ENCODE measurements at places on chromosomes 2 and 18.

DNA sequence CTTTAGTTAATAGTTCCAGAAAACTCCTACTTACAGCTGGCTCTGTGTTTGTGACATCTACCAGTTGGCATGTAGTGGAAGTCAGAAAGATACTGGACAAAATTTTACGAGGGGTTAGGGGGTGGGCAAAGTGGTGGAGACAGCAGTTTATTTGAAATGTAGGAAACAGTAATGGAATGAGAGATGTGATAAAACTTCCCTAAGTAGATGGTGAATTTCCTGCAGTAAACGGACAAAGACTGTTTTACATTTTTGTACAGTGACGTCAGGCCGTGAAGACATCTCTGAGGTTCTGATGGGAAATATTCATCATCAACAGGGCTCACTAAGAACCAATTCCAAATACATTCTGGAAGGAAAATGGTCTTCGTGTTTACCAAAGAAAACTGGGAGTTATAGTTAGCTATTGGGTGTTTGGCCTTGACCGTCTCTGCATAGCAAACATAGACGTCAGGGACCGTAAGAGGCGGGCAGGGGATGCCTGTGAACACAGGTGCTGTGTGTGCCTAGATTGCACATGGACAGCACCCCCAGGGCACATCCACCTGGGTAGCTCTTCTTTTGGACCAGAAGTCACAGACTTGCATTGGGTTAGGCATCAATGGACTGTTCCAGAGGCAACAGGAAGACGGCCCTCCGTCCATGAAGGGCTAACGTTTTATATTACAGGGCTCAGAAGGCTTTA, 131.5 kb downstream of the ZNF516 start:
- no peak for DNase-seq

- no peak for DNase-seq
Observed at GRCh38 chr18:703213-703967, 9.0 kb downstream of the ENOSF1 start.

GRCh38 chr18:55473560-55473959, 114.4 kb downstream of the TCF4 start:
- DNase-seq: no peak

- no peak for DNase-seq
Observed at GRCh38 chr18:41022484-41022883, 932.5 kb upstream of the PIK3C3 start.

DNA sequence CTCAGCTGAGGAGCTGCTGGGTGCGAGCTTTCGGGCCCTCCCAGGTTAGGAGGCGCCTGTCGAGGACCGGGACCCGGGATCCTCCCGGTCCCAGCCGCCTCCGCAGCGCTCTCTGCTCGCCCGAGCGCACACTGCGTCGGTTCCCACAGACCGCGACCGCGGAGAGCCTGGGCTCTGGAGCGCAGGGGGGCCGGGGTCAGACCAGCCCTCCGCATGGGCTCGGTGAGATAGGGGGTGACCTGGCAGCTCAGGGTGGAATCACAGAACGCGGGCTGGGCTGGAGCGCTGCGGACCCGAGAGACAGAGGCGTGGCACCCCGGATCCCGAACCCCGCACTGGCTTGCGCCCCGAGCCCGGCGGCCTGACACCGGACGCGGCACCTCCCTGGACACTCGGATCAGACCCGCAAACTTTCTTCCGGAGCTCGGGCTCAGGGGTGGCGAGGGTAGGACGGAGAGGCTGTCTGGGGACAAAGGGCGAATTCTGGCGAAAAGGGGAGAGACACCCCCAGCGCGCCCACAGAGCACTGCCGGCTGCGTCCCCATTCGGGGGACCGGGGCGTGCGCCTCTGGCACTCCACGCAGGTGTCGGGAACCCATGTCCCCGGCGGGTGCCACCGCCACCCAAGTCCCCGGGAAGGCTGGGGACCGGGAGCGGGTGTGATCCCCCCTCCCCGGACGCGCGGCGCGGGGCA, 612 bp downstream of the DIPK1C start:
- DNase-seq: no peak

DNA sequence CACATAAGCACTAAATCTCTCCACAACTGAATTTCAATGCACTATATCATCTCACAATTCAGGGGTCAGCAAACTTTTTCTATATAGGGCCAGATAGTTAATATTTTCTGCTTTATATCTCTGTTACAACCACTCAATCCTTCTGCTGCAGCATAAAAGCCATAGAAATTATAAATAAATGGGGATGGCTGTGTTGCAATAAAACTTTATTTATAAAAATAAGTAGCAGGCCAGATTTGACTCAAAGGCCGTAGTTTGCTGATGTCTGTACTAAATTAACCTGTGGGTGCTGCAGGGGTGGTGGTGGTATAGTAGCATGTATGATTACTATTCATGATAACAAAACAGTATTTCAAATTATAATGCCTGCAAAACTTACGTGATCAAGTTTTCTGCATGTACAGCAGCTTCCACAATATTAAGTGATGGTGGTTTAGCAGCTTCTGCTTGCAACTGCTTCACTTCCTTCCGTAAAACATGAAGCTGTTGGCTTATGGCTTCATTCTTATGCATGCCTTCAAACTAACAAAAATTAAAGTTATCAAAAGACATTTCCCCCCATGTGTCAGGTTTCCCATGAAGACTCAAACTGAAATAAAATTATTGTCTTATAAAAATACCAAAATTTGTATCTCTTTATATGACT, 64.1 kb downstream of the SIGLEC15 start:
- no peak for DNase-seq

DNA sequence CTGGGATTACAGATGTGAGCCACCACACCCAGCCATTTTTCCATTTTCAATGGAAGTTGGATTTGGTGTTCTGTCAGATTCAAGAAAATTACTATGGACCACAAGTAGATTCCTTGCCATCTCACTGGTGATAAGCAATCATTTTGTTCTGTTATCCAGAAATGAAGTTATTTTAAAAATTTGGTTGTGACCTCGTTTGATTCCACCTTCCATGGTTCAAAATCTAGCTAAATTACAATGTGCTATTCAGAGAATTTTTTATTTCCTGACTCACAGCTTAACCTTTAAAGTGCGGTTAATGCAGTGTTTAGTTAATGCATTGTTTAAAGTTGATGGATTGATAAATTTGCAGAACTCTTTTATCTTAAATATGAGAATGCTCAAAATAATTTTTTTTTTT, 243.2 kb upstream of the BOD1L2 start:
- DNase-seq: no peak

DNA sequence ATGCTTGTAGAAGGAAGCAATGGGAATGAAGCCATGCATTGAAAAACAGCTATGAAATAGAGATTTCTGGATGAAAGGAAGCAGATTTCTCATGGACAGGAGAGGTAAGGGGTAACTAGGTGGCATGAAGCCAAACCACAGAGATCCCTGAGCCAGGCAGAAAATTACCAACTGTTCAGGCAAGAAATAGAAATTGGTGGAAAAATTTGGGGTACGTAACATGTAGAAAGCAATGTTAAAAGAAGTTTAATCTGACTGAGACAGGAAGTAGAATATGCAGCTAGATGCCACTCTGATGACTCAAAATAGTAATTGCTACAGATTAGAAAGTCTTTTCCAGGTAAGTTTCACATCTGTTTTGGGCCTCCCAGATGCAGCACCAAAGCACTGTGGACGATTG, 928.5 kb upstream of the CELF4 start:
- no peak for DNase-seq

DNA sequence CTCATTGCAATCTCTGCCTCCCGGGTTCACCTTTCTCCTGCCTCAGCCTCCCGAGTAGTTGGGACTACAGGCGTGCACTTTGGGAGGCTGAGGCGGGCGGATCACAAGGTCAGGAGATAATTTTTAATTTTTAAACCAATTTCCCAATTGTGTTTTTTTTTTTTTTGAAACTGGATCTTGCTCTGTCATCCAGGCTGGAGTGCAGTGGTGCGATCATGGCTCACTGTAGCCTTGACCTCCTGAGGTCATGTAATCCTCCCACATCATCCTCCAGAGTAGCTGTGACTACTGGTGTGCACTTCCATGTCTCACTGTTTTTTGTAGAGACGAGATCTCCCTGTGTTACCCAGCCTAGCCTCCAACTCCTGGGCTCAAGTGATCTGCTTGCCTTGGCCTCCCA, 49.3 kb downstream of the GLS start:
- no peak for DNase-seq

DNA sequence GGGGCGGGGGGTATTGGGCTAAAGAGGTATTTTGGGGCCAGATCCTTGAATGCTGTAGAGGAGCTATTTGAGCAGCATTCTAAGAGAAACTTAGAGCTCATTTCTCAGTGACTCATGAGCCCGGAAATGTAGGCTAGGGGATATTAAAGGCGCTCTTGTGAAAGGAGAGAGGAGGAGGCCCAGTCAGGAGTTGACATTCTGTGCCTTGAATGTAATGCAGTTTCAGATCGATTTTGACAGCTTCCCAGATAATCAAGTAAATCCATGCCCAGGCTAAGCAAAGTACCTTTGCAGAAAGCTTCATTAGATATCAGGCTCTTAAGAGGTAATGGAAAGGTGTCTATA, 1.5 kb downstream of the CAB39 start:
- DNase-seq: no peak

DNA sequence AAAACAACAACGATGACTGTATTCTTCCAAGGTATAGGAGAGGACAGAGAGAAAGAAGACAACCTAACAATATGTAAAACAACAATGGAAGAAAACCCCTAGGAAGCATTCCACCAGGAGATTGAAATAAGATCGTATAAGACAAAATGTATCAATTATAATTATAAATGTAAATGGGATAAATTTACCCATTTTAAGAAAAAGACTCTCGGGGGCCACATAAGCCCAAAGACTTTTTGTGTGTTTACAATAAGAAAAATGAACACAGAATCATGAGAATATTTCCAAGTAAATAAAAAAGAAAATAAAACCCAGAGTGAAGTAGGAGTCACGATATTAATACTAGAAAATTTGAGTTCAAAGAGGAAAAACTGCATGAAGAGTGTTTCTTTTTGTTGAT, 126.4 kb downstream of the ASB1 start:
- no peak for DNase-seq

GRCh38 chr2:29223851-29224692, 108.9 kb downstream of the CLIP4 start:
- no peak for DNase-seq

- no peak for DNase-seq
Observed at GRCh38 chr2:128306931-128307460, 11.7 kb downstream of the HS6ST1 start.

DNA sequence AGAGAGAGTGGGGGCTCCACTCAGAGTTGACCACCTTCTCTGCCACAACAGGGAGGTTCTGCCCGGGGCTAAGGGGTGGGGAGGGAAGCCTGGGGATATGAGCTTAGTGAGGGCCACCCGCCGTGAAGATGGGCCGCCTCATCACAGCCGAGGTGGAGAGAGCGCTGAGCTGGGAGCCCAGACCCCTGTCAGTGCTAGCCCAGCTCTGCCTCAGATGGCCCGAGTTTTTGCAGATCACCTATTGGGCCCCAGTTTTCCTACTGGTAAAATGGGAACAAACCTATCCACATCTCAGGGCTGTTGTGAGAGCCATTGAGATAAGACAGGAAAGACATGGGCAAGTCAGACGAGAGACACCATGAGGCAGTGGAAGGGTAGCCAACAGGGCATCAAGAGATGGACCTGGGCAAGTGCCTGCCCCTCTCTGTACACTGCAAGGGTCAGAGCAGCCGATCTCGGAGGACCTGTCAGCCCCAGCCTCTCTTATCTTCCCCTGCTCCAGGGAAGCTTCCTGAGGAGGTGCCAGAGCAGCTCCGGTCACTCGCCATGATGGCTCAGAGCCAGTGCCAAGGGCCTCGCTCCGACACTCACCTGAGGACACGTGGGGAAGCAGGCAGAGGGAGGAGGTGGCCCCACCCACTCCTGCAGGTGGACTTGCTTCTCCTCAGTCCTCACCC, 88.9 kb downstream of the MCFD2 start:
- DNase-seq: no peak

GRCh38 chr2:181170256-181170655, 189.9 kb downstream of the UBE2E3 start:
- no peak for DNase-seq

- DNase-seq: no peak
Observed at GRCh38 chr2:19178175-19178574, 180.2 kb downstream of the OSR1 start.

GRCh38 chr18:50338122-50338521, 36.7 kb upstream of the SKA1 start:
- no peak for DNase-seq

DNA sequence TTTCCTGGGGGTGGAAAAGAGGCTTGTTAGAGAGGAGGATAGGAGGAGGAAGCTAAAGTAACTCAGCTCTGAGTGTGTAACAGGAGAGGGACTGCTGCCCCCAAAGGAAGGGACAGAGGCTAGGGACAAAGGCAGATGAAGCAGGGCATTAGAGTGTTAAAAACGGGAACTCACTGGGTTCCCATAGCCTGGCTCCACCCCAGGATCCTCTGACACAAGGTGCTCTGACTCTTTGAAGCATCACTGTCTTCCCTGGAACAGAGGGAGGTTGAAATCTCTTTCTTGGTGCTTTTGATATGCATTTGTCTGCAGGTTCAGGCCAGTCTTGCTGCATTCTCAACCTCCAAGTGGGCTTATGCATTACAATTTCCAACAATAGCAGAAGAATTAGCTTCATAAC, 22.9 kb downstream of the IL36A start:
- no peak for DNase-seq

All from stimulated activated CD8-positive, alpha-beta memory T cell treated with anti-CD3 and anti-CD28 coated beads, Interleukin-15, amount 100 ng/mL, for 4 hours (primary cell).